NCI-H146 (cell line): ENCODE measurements at places on chromosomes 16 and 17.

- DNase-seq: no peak
Measured at GRCh38 chr17:76272541-76273444, 7.6 kb downstream of the UBALD2 start.

GRCh38 chr16:68790130-68790761 lies 53.1 kb upstream of the TANGO6 start:
- DNase-seq: no peak

- DNase-seq: no peak
Measured at GRCh38 chr17:17440938-17441675, 35.7 kb upstream of the MED9 start.

- no peak for DNase-seq
Measured at GRCh38 chr16:76265434-76266045, 11.7 kb upstream of the CNTNAP4 start.

GRCh38 chr17:77379832-77380231 lies 239.1 kb downstream of the SEC14L1 start:
- DNase-seq: no peak

DNA sequence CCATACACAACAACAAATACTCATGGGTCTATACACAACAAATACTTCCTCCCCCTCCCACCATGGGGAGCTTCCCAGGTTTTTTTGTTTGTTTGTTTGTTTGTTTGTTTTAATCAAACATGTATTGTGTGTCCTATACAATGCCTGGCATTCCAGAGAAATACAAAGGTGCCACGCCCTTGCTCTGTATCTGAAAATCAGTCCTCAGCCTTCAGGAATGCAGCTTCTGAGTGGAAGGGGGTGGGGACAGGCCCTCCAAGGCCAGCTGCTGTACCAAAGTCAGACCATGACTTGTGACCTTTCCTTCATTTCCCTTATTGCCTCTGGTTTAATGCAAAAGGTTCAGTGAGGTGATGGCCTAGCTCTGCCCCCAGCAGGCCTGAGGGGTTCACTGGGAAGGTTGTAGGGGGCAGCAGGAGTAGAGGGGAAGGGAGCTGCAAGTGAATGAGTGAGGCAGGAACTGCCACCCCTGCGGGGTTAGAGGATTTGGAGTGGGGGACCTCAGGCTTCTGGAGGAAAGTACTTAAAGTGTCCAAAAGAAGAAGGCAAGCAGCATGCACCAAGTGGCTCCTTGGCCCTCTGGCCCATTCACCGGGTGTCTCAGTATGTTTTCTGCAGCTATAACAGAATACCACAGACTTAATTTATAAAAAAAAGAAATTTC lies 105.2 kb downstream of the CLEC16A start:
- DNase-seq: no peak

GRCh38 chr17:69714669-69715068 lies 300.2 kb downstream of the MAP2K6 start:
- DNase-seq: no peak

GRCh38 chr16:11736903-11737302 lies 5.8 kb downstream of the TXNDC11 start:
- DNase-seq: no peak

GRCh38 chr17:697682-698081 lies 17.0 kb downstream of the VPS53 start:
- DNase-seq: no peak

DNA sequence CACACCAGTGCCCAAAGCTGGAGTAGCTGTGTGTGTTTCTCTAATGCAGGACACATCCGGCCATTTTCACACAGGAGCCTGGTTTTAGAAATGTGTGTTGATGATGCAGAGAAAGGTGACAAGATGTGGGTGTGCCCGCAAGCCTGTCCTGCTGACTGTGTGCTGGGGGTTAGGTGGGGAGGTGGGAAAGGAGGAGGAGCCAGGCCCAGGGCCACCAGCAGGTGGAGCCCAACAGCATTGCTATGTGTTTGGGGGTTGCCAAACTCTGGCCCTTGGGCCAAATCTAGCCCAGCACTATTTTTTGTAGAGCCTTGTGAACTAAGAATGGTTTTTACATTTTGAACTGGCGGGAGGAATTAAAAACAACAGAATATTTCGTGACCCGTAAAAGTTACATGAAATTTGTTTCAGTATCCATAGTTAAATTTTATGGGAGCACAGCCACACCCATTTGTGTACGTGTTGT lies 61.7 kb upstream of the LGALS9 start:
- DNase-seq: no peak

- peak; percentile 80 for DNase-seq
Measured at GRCh38 chr17:38663125-38663751, 11.5 kb downstream of the EPOP start.

DNA sequence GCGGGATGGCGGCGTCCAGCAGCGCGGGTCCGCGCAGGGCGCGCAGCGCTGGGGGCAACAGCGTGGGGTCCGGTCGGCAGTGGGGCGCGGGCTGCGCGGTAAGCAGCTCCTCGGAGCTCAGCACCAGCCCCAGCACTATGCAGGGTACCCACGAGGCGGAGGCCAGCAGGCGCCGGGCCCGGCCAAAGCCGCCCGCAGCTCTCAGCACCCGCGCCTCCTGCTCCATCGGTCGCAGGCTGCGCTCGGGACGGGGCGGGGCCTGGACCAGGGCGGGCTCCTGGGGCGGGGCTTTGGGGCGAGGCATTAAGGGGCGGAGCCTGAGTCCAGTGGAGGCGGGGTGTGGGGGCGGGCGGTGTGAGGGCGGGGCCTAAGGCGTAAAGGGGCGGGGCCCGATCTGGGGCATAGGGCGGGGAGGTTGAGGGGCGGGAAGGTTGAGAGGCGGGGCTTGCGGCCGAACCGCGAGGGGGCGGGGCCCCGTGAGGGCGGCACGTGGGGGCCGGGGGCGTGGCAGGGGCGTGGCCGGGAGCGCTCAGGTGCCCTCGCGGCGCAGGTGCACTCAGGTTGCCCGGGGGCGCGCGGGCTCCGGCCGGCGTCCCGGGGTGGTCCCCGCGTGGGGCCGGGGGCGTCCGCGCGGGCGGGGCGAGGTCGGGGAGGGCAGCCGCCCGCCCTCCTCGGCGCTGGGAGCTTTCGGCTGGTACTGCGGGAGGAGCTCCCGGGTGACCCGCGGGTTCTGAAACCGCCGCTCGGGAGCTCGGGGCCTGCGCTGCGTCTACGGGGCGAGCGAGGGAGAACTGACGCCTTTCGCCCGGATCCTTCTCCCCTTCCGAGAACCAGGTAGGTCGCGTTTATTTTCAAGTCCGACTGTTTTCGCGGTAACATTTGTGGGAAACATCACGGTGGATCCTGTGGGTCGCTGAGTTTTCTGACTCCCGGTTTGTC lies 1.4 kb upstream of the SLC22A31 start:
- peak; percentile 69 for DNase-seq

DNA sequence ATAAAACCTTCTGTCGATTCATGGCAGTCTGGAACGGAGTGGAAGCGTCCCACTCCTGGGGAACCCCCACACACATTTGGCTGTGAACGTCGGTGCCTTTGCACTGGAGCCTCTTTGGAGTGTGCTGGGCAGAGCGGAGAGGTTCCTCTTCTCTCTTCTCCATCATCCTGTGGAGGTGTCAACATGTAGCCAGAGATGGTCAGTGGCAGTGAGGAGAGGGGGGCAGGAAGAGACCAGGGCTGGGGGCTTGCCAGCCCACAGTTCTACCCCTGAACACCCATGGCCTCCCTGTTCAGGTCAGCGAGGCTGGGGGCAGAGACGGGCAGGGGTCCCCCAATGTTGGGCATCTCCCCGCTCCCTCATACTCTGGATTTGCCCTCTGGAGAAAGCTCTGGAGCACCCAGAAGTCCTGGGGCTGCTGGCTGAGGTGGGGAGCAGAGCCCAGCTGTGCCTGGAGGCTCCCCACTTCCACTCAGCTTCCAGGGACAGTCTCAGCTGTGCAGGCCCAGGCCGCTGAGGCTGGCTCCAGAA lies 223.7 kb downstream of the SEC14L1 start:
- DNase-seq: no peak

DNA sequence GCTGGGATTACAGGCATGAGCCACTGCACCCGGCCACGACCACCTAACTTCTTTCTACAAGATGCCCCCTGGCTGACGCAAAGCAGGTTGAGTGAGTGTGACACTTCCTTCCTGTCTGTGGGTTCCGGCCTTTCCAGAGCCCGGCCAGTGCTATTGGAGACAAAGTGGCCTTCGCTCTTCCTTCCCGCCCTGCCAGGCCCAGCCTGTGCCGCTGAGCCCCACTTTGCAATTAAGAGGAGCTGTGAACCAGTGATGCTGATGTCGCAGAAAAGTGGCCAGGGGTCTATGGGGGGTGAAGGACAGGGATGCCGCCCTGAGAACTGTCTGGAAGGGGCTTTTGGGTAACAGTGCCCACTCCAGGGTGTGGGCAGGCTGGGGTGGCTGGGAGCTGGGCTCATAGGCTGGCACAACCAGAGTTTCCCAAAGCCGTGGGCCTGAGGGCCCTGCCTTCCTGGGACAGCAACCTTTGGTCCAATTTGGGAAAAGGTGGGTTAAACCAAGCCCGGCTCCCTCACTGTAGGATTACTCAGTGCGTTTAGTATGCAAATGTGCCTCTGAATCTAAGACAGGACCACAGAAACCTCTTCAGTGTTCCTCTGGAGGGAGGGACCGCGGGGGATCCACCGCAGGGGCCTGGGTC lies 174.9 kb downstream of the SEC14L1 start:
- no peak for DNase-seq

DNA sequence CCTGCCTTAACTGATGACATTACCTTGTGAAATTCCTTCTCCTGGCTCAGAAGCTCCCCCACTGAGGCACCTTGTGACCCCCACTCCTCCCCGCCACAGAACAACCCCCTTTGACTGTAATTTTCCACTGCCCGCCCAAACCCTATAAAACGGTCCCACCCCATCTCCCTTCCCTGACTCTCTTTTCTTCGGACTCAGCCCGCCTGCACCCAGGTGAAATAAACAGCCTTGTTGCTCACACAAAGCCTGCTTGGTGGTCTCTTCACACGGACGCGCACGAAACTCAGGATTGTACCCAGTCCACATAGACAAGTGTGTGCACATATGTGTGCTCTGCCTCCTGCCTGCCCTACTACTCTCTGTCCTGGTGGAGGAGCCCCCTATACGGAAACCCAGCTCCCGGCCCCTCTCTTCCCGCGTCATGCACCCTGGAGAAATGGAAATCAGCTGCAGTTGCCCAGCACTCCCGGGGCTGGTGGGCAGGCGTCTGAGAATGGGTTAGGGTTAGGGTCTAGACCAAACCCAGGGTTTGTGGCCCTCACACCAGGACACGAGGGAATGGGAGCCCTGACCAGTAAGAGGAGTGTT lies 2.4 kb upstream of the RHBDF1 start:
- no peak for DNase-seq

DNA sequence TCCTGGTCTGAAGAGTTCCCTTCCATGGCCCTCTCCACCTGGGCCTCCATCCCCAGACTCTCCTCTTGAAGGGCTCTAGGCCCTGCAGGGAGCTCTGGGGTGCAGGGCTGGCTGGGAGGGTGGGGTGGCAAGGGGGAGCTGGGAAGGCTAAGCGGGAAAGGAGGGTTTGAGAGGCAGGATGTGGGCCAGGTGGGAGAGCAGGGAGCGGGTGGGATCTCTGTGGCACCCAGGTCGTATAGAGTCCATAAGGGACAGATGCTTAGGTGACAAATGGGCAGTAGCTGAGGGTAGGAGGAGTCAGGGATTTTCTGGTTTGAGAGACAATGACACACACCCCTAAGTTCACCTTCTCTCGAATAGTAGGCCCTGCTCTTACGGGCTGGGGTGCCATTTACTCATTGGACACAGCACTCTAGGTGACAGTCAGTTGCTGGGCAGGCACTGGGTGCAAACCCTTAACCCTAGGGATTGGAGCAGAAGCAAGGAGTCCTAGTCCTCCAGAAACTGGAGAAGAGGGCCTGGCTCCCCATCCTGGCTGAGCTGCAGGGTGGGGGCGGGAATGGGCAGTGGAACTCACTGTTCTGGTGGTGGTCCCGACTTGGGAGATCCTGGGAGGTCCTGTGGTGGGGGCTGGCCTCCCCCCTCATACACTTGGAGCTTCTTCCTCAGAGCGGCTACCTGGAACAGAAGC lies 15.3 kb downstream of the KIF18B start:
- DNase-seq: no peak

GRCh38 chr17:16932156-16932555 lies 39.8 kb downstream of the TNFRSF13B start:
- DNase-seq: no peak

DNA sequence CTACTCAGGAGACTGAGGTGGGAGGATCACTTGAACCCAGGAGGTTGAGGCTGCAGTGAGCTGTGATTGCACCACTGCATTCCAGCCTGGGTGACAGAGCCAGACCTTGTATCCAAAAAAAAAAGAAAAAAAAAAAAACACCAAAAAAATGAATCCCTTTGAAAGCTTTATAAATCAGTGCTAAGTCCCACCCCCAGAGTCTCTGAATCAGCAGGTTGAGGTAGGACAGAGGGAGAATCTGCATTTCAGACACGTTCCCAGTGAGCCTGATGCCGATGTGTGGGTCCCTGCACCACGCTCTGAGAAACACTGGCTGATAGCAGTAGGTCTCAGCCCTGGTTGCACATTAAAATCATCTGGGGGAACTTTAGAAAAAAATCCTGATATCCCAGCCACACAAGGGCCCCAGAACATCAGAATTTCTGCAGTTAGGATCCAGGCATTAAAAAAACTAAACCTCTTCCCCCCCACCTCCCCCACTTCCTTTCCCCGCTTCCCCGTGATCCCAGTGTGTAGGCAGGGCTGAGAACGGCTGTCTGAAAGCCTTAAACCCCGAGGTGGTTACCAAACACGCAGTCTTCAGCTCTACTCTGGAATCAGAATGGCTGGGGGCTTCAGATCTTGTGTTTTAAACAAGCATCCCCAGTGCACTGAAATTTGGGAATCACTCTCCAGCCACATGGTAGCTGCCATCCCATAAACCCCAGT lies 27.3 kb upstream of the GPRC5B start:
- DNase-seq: no peak

- DNase-seq: no peak
Measured at GRCh38 chr16:10761373-10761772, 17.7 kb downstream of the NUBP1 start.

- DNase-seq: no peak
Measured at GRCh38 chr16:10870137-10870776, 6.7 kb upstream of the CIITA start.

- no peak for DNase-seq
Measured at GRCh38 chr16:48081656-48082055, 74.1 kb downstream of the ABCC12 start.

GRCh38 chr16:10935226-10935915 lies 6.9 kb downstream of the DEXI start:
- DNase-seq: no peak

DNA sequence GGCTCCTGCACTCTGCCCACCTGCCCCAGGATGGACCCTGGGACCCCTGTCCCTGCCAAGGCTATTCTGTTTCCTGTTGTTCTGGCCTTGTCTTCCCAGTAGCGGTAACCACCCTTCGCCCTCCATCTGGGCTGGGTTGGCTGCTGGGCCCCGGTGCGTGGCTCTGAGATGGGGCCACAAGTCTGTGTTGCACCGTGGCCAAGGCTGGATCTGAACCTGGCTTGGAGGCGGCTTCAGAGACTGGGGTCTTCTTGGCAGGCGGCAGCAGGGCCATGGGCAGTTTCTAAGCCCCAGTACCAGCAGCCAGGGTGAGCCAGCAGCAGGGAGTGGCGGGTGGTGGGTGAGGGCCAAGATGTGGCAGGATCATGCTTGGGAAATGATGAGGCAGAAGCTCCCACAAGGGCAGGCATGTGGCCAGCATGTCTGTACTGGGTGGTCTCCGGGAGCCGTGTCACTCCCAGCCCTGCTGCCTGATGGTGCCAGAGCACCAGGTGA lies 12.6 kb downstream of the MAP2K3 start:
- no peak for DNase-seq
